ENCODE measurements at places on chromosomes 2 and 18.
A peak's percentile ranks its signal among the peaks of the same experiment; 100 is the strongest.

GRCh38 chr2:237806334-237806733, 7.8 kb downstream of the RBM44 start:
- peak; percentile 21 for DNase-seq

DNA sequence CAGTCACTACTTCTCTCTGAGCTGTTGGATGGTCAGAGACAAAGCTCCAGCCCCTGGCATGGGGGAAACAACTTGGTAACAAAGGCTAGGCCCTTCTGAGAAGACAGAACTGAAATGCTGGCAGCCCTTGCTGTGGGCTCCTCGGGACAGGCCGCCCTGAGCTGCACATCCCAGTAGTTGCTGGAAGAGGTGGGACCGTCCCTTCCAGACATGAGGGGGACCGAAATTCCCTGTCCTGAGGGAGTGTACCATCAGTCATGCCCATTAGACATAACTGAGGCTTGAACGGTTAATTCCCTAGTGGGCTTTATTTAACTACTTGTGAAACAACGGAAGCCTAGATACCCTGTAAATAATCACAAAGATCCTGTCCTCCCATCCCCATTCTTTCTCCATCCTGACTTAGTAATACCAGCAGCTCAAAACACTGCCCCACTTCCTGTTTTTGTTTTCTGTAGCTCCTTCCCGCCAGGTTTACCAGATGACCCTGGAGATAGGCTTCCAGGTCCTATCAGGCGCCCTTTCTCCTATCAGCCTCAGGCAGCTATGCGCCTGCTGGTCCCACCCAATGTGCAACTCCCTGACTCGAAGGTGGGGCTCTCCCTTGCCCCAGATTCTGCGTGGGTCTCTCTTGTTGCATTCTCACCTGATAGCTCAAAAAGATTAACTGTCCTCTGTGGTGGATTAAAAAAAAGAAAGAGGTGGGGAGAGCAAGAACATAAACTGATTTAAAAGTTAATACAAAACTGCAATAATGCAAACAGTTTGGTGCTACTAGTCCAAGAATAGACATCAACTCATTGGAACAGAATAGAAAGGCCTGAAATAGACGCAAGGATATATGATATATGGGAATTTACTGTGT, 37.0 kb upstream of the NT5DC4 start:
- no peak for DNase-seq

DNA sequence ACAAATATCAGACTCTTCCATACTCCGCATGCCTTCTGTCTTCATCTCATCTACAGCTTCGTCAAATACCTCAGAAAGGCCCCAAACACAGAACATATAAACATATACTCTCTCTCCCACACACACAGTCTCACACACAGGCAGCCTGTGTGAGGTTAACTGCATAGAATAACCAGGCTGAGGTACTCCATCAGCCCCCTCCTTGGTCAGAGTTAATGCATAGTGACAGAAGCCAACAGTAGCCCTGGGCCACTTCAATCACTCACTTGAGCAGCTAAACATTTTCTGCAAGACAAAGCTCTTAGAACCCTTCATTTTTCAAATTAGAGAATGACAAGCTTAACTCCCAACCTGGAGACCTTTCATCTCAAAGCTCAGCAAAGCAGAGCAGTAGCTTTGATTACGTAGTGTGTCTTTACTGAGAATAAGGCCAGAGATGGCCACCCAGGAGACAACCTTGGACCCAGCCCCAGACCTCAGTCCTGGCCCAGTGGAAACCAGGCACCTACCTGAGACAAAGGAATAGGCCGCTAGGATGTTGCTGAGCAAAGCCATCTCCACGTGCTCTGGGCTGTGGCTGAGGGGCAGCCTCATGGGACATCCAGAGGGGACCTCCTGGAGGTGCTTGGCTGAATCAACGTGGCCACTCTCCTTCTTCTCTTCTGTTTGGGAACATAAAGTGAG, 43.0 kb downstream of the EVA1A start:
- DNase-seq: no peak

DNA sequence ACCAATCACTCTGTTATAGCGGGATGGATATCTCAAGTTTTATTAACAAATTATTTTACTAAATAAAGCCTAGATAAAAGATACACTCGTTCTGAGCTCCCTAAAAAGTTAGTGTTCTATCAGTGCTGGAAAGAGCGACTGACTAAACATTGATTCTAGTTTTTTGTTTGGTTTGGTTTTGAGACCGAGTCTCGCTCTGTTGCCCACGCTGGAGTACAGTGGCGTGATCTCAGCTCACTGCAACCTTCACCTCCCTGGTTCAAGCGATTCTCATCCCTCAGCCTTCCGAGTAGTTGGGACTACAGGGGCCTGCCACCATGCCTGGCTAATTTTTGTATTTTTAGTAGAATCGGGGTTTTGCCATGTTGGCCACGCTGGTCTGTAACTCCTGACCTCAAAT, 73.8 kb upstream of the CDCA7 start:
- no peak for DNase-seq

DNA sequence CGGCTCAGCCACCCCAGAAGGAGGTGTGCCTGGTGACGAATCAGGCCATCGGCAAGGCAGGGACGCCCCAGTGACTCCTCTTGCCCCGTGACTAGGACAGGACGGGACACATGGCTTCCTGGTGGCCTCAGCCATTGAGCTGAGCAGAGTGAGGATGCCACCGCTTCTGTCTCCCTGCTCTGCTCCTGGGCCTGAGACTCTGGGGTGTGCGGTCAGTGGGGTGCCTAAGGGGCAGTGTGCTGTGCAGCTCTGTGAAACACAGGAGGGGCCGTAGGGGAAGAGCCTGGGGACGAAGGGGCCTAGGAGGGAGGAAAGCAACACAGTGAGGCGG, 24.3 kb downstream of the IGFBP5 start:
- DNase-seq: no peak

DNA sequence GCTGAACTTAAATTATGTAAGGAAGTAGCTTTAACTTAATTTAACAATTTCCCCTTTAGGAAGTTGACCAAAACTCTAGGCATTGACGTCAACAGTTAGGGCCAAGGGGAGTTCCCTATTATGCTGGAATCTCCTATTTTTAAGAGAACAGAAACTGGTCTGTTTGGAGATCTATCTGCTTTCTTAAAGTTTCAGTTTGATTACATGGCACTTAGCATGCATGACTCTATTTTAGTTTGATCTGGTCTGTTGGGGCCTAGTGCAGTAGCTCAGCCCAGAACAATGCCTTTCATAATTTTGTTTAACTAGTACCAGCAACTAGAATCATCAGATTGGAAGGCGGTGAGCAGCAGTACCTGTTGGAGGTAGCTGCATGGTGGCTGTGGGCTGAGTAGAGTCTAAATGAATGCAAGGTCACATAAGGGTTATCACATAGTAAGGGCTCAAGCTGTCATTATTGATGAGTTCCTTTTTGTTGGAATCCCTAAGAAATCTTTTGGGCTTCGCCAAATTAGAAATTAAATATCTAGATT, 60.5 kb upstream of the ZNG1B start:
- DNase-seq: no peak

DNA sequence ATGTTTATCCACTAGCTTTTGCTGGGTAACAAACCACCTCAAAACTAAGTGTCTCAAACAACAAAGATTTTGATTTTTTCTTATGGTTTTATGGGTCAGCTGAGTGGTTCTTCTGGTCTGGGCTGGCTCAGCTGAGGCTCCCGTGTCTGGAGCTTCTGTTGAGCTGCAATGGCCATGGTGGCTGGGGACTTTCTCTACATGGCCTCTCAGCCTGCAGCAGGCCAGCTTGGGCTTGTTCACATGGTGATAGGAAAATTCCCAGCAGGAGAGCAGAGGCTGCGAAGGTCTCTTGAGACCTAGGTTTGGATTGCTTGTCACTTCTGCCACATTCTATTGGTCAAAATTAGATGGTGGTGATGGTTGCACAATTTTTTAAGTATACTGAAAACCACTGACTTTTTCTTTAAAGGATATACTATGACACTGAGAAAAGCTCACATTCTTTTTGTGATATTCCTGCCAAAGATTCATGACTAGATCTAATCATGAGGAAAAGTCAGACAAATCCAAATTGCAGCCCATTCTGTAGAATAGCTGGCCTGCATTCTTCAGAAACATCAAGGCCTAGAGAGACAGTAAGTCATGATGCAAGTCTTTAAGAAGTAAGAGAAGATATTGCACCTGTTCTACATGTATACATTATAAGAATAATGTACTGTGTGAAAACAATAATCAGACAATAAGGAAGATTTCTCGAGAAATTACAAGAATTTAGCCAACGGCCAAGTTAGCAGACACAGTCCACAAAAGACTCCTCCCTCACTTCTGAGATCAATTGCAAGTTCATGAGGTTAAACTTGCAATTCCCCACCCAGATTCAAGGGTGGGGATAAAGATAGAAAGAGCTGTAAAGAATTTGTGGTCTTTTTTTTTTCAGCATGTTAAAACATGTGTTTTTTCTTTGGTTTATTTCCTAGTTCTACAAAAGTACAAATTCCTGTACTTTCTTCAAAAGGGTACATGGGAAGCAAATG, 35.0 kb upstream of the IL1R2 start:
- peak; percentile 60 for DNase-seq

DNA sequence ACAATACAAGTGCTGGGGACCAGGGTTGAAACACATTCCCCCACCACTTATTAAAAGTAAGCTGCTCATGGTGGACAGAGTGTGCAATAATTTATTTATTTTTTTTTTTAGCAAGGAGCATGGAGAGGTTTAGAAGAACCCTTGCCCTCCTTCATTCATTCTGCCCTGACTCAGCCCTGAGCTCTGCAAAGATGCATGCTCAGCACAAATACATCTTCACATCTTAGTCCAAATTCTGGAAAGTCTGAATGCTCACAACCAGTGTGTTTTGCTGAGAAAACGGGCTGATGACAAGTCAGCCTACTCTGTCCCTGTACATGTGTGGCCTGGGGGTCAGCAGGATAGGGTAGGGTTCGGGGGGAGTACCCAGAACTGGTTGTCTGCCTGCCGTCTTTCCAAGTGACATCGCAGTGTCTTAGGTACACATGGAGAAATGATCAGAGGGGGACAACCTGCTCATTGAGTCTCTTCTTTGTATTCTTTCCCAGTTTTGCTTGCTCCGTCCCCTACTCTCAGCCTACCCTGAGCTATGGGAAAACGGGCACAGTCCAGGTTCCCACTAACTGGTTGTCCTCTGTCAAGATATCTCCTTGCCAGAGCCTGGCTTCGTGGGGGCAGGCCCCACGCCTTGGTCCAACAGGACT, 76.4 kb downstream of the ADD2 start:
- DNase-seq: no peak

DNA sequence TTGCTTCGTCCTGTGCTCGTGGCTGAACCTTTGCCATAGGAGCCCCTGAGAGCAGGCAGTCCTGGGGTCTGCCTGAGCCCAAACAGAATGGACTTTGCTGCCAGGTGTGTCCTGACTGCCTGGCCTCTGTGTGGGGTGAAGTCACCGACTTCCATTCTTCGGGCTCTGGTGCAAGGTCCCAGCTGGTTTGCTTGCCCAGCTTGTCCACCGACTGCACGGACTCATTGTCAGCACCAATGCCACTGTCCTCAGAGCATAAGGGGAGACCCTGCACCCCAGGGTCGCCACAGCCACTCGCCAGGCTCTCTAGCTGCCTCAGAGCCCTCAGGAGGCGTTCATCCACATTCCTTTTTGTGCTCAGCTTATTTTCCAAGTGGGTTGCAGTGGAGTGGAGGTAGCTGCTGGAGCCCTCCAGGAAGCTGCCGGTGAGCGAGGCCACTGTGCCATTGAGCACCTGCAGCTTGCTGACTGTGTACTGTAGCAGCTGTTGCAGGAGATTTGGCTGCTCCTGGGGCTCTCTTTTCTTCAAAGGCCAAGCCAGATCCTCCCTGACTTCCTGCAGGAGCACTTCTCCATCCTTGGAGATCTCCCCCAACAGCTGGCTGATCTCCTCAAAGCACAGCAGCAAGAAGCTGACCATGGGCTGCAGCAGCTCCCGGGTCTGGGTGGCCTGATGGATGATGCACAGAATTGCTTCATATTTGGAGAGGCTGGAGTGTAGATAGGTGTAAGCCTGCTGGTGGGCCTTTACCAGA, 1.2 kb downstream of the PCARE start:
- DNase-seq: no peak

GRCh38 chr2:151782378-151783132, 45.7 kb downstream of the ARL5A start:
- peak; percentile 23 for DNase-seq

- DNase-seq: no peak
Measured at GRCh38 chr2:120148229-120148628, 75.0 kb downstream of the TMEM185B start.

GRCh38 chr18:1526991-1527390, 622.3 kb downstream of the ADCYAP1 start:
- DNase-seq: peak; percentile 32

DNA sequence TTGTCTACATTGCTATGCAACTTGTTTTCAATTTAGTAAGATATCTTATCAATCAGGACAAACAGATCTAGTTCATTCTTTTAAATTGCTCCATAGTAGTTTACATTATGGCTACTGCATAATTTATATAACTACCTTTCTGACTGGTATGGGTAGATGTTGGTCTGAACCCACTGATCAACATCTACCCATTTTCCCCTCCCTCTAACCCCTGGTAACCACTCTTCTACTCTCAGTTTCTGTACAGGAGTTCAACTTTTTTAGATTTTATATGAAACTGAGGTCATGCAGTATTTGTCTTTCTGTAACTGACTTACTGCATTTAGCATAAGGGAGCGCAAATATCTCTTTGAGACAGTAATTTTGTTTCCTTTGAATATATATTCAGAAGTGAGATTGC, 73.2 kb downstream of the ITSN2 start:
- DNase-seq: no peak

All from fibroblast of skin of right biceps (primary cell).